ENCODE measurements at places on chromosomes 6 and 20. TPM values are rescaled to one million over a fixed set of nuclear protein-coding genes. Genes with fewer than 3 reads are reported as not detected.
A peak's percentile ranks its signal among the peaks of the same experiment; 100 is the strongest.

GRCh38 chr6:90268178-90268577 is 28.5 kb downstream of the BACH2 start:
- DNase-seq, result no peak

- no peak for DNase-seq
Measured at GRCh38 chr20:57965441-57965840, 255.6 kb upstream of the PMEPA1 start.

GRCh38 chr6:74018825-74019224 is 322.8 kb downstream of the CD109 start:
- DNase-seq, result no peak

DNA sequence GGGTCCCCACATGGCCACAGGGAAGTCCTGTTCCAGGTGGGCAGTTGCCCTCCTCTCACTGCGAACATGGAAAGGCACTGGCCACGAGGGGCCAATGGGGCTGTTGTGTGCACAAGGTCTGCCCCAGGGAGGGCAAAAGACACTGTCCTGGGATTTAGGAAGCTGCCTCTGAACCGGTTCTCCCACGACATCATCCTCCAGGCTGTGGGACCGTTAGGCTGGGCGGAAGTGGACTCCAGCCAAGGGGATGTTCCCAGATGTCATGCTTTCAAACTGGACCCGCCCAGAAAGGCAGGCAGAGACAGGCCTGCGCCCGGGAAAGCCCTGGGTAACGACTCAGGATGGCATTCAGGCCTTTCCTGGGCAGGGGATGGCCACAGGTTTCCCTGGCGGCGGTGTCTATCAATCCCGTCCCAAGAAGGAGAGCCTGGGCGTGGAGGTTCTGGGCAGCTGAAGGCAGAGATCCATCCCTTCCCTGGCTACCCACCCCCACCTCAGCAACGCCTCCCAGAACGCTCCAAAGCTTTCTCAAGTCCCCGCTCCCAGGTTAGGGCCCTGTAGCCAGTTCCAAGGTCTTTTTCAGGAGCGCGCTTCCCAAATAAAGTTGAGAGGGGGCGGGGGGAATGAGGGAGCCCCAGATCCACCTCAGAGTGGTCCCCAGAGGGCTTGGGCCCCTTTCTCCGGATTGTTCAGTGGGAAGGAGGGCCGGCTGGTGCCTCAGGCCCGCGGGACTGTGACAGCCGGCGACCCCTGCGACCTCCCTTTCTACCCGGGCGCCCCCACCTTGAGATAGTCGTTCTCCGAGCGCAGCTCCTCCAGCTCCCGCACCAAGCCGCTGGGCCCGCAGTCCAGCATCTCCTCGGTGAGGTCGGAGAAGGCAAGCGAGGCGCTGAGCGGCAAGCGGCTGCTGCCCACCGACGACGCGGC is 13.8 kb upstream of the TLDC2 start:
- DNase-seq, result peak; percentile 41

- no peak for DNase-seq
Measured at GRCh38 chr6:57324538-57324937, 7.1 kb downstream of the PRIM2 start.

DNA sequence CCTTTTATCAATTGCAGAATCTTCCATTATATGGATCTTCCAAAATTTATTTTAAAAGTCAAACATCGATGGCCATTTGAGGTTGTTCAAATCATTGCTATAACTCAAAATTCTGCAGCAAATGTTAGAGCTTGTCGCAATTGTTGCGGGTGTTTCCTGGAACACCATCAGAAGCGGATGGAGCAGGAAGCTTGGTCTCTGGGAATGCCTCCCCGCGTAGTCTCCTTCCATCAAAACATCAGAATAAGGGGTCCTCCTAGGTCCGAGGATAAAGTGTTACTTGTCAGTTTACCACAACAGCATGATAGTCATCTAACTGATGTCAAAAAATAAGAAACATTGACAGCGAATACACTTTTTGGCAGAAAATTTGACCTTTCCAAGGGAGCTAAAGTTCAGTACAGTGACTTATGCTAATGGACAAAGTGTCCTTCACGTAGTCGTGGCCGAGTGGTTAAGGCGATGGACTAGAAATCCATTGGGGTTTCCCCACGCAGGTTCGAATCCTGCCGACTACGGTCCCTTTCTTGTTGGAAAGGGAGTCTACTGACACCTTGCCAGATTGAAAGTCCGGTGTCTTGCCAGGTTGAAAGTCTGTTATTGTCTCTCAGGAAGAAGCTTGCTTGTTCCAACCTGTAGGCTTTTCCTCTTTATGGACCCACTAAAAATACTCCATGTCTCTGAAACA is 59.0 kb upstream of the ZNF184 start:
- no peak for DNase-seq

- DNase-seq, result no peak
Measured at GRCh38 chr6:158311193-158311592, 1.1 kb upstream of the TULP4 start.

DNA sequence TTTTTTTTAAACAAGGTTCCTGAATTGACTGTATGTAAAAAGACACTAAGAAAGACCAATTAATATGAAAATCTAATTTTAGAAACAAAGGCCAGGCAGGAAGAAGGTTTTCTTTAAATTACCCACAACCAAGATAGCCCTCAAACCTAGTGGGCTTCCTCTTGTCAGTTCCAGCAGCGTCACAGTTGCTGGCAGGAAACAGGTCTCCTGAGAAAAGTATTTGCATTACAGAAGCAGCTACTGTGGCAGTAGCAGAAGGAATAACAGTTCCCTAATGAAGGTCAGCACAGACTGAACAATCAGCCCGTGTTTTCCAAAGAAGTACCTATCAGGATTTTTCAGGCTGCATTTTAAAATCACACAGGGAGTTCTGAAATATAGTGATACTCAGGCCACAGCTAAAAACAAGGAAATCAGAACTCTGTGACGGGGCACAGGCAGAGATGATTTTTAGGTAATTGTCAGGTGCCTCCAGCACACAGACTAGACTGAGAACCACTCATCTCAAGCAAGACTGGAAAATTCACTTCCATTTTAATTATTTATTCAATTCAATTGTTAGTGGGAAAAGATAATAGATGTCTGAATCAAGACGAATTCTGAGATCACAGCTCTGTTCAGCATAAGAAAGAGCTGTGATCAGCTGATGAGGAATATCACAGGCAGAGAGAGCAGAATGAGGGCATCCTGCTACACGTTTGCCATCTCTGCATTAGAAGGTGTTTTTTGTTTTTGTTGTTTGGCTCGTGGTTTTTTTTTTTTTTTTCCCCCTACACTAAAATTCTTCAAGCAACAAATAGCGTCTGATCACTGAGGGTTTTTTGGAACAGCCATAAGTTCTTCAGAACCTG is 230.5 kb upstream of the KHDRBS2 start:
- DNase-seq, result no peak

GRCh38 chr6:149967591-149967990 is 3.8 kb downstream of the ULBP1 start:
- no peak for DNase-seq

DNA sequence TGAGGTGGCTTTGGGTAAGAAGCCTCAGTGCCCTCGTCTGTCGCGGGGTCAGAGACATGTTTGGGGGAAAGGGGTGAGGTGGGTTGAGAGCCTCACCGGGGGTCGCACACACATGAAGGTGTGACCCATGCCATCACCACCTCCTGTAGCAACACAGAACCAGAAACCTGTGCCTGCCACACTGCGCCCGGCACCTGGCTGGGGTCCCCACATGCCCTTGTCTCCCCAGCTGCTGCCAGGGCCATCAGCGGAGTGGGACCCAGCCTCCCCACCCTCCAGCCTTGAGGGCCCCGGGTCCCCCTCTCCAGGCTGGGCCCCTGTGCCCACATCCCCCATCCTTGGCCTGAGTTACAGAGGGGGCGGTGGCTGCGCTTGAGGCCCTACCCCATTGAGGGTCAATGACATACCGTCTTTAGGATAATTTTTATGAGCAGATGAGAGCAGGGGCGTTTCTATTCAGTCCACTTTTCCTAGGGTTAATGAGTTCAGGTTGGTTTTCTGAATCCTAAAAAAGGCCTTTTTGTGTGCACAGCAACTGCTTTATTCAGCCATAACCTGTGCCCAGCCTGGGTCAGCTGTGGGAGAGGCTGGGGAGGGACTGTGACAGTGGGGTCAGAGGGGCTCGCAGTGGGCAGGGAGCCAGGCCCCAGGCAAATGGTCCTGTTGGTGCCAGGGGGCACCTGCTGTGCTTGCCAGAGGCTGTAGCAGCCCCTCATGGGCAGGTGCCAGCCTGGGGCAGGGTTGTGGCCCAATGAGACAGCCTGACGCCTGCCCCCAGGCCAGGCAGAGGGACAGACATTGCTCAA is 19.4 kb downstream of the APCDD1L start:
- no peak for DNase-seq

GRCh38 chr20:61120595-61121515 is 131.2 kb upstream of the CDH4 start:
- DNase-seq, result no peak

GRCh38 chr20:32203356-32204204 is 4.0 kb downstream of the PLAGL2 start:
- DNase-seq, result no peak

Gene GINS1
- 0.41 TPM for total RNA-seq

Gene VIP
- not detected for total RNA-seq

Gene IL17F
- total RNA-seq, result not detected

Gene SYCP2
- total RNA-seq, result 0.71 TPM

Gene ESF1
- 22.8 TPM for total RNA-seq

Gene COL19A1
- 0.07 TPM for total RNA-seq

Gene DNPH1
- total RNA-seq, result 16.7 TPM
